WTC11 (cell line): ENCODE measurements at places on chromosomes 7 and 10.

GRCh38 chr7:30430777-30431176 is 47.8 kb downstream of the NOD1 start:
- DNase-seq: no peak

- no peak for DNase-seq
Observed at GRCh38 chr10:6464862-6465430, 115.1 kb downstream of the PRKCQ start.

DNA sequence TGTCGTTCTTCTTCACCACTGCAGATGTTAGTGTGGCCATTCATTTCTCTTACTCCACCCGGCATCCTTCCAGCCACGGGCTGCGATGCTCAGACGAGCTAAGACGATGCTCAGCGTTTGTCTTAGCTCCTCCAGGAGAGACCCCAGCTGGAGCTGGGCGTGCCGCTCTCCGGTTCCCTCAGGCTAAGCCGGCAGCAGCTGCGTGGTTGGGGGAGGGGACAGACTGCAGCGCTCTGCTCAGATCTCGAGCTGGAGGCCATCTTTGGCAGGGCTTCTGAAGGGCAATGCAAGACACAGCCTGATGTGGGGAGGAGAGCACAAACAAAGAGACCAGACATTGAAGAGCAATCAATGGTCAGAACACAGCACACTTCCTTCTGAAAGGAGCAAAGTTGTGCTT is 4.8 kb downstream of the INA start:
- DNase-seq: peak; percentile 90

DNA sequence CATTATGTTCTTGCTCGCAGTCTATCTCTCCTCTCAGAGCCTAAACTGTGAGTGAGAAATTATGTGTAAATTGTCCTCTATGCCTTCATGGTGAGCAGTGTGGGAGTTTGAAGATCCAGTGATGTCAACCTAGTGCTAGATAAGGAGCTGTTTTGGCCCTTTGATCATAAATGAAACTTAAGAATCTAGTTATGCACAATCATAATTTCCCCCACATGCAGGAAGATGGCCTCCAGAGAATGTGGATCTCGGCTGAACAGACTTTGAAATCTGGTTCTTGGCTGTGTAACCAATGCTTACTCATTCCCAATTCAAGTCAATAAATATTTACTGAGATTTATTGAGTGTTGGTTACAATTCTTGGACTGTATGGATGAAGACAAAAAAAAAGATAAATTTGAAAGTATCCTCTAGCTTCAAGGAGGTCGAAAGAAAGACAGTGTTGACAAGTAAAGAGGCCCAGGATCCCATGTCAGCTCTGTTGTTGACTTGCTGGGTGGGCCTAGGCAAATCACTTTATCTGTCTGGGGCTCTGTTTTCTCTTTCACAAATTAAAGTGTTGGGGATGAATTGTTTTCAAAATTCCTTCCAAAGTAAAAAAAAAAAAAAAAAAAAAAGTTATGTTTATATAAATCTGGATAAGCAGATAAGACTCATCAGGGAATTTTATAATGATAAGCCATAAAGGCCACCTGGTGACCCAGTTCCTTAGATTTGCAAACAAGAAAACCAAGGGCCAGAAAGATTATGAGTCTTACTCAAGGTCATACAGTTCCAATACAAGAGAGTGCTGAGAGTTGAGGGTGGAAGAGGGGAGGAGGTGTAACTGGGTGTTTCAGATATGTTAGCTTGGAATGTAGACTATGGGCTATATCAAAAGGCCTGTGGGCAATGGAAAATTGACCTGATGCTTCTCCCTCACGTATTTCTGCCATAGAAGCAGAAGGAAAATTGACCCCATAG is 969.9 kb downstream of the KCNMA1 start:
- no peak for DNase-seq

DNA sequence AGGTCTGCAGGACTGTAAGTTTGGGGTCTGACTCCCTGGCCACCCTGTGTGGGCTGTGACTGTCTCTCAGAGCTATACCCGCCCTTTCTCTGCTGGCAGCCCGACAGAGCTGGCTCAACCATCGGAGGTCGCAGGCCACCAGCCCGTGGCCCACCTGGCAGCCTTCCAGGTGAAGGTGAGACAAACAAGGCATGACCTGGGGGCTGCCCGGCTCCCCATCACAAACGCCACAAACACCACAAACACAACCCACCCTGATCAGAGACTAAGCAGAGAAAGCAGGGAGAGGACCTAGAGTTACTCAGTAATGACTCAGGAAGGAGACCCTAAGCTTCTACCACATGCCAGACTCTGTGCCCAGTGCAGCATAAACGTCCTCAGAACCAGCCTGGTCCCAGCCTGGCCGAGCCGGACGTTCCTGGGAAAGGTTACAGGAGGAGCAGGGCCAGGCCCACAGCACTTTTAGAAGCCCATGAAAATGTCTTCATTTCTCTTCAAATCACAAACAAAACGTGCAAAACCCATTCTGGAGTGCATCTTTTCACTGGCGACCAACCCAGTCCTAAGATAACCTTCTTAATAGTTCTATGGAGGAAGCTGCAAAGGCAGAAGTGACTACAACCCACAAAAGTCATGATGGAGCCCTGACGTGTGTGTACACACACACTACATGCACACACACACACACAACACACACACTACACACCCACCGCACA is 66.8 kb downstream of the MKI67 start:
- no peak for DNase-seq

GRCh38 chr10:72297281-72297804 is 23.6 kb downstream of the DDIT4 start:
- no peak for DNase-seq

DNA sequence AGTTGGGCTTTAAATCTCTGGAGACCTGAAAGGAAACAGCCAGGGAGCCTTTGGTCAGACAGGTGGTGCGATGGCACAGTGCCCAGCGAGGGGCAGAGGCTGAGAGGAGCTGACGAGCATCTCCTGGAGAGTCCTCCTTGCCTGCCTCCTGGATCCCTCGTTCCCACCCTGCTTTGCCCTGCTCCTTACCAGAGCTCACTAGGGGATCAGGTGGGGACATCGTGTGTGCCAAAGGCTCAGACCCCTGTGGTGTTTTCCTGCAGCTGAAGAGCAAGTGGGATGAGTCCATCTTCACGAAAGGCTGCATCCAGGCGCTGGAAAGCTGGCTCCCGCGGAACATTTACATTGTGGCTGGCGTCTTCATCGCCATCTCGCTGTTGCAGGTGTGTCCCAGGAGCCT is 21.8 kb upstream of the SH2D4B start:
- DNase-seq: no peak

DNA sequence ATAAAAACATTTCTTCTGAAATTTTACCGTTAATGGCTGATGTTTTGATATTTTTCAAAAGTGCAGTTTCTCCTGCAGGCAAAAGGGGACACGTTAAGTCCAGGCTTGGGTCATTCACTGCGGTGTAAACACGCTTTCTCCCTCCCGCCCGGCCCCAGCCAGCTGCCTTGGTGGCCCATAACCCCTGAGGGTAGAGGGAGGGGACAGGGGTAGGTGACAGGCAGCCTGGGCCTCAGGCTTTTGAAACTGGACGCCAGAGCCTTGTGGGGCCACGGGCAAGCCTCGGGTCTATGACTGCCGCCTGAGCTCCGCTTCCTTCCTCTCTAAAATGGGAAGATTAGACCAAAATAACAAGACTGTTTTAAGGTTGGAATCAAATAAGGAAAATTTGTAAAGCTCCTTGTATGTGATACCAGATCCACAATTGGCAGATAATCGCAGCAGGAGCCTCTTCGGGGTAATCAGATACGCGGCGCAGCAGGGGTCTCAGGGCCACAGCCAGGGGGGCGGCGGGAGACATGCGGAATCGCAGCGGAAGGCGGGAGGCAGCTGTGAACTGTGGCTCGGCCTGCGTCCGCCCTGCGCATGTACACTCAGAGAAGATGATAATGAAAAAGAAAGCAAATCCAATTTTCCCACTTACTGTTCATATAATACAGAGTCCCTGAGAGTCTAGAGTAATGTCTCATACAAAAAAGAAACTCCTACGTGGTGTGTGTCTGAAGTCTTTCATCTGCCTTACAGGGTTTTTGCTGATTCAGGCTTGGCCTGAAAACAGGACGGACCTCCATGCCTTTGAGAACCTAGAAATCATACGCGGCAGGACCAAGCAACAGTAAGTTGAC is 138.3 kb downstream of the EGFR start:
- no peak for DNase-seq

DNA sequence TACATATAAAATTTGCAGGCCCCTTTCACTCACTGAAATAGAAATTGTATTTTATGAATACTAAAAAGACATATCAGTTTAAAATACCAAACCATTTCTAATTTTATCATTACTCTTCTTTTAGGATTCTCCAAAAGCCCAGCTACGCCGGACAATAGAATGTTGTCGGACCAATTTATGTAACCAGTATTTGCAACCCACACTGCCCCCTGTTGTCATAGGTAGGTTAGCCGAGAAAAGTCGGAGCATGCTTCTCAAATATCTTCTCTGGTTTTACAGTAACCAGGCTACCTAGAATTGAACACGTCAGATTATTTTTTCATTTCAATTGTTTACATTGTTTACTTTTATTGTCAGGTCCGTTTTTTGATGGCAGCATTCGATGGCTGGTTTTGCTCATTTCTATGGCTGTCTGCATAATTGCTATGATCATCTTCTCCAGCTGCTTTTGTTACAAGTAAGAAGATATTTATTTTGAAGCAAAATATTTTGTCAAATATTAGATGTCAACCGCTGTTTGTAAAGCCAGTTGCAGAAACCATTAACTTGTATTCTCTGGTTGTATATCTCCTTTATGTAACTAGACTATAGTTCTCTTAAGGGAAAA is 57.6 kb downstream of the MMRN2 start:
- peak; percentile 56 for DNase-seq

GRCh38 chr10:132920101-132920925 is 22.1 kb downstream of the CFAP46 start:
- no peak for DNase-seq

GRCh38 chr10:71627230-71627939 is 92.2 kb downstream of the C10orf105 start:
- no peak for DNase-seq

DNA sequence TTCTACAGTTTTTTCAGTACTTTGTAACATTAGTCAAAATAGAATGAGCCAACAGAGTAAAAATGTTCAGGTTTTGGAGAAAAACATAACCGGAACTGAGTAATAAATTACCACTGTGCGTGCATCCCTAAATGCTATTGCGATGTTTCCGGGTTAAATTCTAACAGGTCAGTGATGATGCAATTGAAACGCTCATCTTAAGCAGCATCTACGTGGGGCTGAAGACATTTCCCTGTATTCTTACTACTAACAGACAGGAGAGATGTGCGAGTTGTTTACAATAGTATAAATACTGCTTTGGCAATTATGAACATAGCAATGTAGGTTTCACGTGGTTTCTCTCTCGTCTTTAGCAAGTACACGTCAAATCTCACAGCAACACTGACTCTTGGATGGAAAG is 149.4 kb downstream of the USP6NL start:
- DNase-seq: no peak

DNA sequence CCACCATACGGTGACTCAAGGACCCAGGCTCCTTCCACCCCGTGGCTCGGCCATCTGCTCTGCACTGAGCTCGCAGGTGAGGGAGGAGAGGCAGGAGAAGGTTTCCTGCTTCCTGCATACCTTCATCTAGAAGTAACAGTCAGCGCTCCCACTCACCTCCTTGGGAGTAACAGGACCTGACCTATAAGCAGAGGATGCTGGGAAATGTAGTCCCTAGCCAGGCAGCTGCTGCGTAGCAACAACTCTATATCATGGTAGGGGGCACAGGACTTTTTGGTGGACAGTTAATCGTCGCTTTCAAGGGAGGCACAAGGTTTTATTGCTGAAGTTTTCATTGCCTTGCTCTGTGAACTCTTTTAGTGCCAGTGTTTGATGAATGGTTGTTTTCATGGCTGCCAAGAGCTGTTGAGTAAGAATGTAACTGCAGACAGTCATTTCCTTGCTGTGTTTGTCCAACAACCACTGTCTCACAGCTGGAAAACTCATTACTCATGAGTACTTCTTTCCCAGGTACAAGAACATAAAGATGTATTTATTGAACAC is 10.2 kb upstream of the ZFYVE27 start:
- peak; percentile 61 for DNase-seq

DNA sequence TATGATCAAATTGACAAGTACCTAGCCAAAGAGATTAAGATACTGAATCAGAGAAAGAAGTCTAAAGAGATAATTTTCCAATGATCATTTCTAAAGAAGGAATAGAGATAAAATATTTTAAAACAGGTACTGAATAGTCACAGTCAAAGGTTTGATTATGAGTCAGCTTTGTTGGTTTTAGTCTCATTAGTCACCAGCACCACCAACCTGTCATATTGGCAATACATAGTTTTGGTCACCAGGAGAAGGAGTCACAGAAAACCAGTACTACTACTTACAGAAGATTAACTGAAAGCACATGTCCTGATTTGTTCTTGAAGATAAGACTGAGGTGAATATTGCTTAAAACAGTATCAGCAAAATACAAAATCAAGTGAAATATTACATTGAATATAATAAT is 34.6 kb downstream of the ZEB1 start:
- no peak for DNase-seq

DNA sequence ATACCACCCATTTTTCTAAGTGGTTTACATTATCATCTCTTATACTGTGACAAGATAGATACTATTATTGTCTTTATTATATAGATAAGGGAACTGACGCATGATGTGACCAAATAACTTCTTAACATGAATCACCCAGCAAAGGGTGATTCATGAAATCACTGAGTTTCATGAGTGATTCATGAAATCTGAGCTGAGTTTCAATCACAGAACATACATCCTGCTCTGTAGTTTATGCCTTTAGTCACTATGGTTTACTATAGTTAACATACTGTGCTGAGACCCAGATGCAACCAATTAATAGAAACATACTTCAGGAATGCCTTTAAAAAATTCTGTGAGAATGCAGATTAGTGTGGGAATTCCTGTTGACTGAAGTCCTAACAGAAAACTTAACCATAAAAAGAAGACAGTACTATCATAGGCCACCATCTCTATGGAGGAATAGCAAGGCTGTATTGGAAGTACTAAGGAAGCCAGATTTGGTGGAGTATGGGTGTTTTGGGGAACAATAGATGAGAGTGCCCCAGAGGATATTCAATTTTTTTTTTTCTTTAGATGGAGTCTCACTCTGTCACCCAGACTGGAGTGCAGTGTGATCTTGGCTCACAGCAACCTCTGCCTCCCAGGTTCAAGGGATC is 43.1 kb upstream of the SEMA3A start:
- no peak for DNase-seq

DNA sequence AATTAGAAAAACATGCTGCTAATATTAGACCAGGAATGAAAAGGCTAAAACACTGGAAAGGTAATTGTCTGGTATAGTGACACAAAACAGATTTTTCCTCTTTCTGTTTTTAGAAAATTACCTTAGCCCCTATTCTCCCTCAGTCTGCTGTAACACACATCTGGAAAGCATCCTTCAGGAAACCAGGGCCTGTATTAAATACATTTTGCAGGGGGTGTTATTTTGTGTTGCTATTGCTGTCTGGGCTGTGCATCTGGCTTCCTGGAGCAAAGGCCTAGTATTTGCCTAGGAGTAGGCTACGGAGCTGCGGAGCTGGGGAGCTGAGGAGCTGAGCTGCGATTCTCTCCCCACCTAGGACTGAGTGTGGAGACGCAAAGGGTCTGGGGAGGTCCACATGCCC is 169.3 kb downstream of the GFRA1 start:
- DNase-seq: no peak

- DNase-seq: no peak
Observed at GRCh38 chr10:69600761-69601330, 27.6 kb upstream of the NEUROG3 start.
